Hematopoietic multipotent progenitor cell (in vitro differentiated cells): ENCODE measurements at places on chromosomes 2 and 18. TPM values are rescaled to one million over a fixed set of nuclear protein-coding genes. Genes with fewer than 3 reads are reported as not detected.

Gene AOX1
- total RNA-seq, result 4.8 TPM

- DNase-seq, result no peak
Observed at GRCh38 chr2:199467066-199467822, 9.5 kb upstream of the SATB2 start.

- DNase-seq, result peak; percentile 24
Observed at GRCh38 chr2:40384714-40385113, 67.2 kb downstream of the SLC8A1 start.

DNA sequence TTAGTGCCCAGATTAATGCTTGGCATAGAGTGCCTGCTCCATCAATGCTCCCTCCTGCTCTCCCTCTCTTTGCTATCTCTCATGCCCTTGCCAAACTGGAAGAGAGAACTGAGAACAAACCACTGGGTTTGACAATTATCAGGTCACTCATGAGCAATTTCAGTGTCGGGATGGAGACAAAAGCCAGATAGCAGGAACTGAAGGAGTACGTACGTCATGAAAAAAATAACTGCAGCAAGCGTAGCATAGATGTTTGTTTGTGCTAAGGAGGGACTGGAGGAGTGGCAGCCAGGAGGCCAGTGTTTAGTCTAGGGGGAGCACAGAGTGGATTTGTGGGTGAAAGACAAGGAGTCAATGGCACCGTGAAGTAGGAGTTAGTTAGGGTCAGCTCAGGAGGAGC is 113.3 kb downstream of the POLE4 start:
- DNase-seq, result no peak

Gene GULP1
- under 0.01 TPM for total RNA-seq

- no peak for DNase-seq
Observed at GRCh38 chr2:237896956-237897355, 37.5 kb downstream of the RAMP1 start.

GRCh38 chr2:871926-872680 is 78.5 kb upstream of the SNTG2 start:
- no peak for DNase-seq

DNA sequence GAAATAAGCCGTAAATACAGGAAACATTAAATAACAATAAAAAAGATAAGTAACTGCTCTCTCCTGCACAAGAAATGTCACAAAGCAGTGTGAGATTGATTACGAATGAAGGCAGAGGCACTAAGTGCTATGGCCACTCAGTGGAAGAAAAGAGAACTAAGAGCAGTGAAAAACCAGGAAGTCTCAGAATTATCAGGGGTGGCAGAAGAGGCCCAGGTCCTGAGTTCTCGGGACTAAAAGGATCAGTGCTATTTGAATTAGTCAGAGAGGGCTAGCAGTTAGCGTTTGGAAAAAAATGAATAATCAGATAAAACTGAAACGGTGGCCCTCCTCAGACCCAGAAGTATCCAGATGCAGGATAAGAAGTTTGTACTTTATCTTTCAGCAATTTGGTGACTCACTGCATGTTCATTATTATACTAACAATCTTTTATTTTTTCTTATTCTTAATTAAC is 367.1 kb downstream of the ZEB2 start:
- peak; percentile 64 for DNase-seq

GRCh38 chr2:224209555-224210285 is 170.6 kb upstream of the SERPINE2 start:
- no peak for DNase-seq

DNA sequence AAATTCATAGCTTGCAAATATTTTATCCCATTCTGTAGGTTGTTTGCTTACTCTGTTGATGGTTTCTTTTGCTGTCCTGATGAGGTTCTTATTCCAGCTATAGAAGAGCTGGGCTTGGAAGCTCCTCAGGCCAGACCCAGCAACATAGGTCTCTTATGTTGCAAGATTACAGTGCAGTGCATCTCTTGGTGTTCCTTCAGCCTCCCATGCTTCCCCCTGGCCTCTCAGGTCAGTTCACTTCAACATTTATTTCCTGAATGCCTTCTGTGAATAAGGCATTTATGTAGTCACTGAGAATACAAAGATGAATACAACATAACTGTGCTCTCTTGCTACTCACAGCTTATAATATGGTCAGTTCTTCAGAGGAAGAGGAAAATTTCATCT is 179.0 kb upstream of the SLC39A10 start:
- no peak for DNase-seq

Gene VAMP8
- 96.1 TPM for total RNA-seq

- DNase-seq, result no peak
Observed at GRCh38 chr2:88897715-88898114, 206.2 kb downstream of the RPIA start.

DNA sequence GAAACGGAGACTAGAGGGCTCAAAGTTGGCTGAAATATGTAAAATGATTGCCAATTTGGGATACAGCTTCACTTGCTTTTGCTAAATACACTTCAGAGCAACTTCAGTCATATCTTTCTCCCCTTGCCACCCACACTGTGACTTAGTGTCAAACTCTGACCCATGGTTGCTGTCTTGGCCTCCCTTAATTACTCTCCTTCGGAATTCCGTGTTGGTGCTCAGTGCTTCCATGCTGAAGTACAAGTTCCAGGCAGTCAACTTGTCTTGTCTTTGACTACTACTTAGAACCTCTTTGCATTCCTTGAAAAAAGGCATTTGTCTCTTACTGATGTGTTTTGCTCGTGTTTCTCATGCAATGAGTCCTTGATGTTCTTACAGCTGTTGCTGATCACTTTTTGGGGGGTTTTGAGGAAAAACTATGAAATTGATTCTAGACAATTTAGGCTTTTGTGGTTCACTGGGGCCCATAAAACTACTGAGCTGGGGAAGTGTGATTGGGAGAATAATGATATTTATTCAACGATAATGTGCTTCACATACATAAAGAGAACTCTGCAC is 146.0 kb downstream of the UBE2E3 start:
- no peak for DNase-seq

DNA sequence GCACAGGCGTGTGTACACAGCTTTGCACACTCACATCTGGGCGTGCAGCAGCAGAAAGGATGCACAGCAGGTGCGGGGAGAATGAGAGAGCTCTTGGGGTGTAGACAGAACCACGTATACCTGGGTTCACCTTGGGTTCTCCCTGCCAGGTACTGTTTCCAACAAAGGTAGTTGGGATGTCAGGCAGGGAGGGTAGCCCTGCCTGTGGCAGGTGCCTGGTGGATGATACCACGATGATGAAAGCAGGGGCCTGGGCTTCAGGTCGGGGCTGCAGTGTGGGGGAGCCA is 6.5 kb upstream of the ARID5A start:
- no peak for DNase-seq

DNA sequence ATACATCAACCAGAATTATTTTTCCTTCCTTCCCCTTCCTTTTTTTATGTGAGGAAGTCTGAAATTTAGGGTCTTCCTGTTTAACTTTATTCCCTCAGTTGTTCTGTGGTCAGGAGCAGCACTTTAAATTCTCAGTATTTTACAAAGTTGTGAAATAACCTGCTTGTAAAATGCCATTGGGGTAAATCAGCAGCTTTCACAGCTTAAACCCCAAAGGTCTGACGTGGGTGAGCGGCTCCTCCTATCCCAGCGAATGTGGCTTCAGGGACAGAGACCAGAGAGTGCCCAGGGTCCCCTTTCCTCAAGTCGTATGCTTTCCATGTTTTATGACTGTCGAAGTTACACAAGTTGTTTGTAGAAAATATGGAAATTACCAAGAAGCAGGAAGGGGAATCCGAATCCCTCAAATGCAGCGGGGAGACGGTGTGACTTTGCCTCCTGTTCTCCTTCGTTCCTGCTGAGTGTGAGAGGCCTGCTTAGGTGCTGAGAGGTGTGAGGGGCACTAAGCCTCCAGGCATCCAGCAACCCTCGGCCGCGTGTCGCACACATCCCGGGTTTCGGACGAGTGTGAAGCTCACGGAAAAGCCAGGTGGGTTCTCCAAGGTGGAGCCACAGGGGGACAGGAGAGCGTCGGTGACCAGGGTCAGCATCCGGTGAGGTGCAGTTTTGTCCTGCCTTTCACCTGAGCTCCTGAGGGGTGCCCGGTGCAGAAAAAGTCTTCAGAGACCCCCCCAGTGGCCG is 10.8 kb upstream of the KCNG2 start:
- no peak for DNase-seq

DNA sequence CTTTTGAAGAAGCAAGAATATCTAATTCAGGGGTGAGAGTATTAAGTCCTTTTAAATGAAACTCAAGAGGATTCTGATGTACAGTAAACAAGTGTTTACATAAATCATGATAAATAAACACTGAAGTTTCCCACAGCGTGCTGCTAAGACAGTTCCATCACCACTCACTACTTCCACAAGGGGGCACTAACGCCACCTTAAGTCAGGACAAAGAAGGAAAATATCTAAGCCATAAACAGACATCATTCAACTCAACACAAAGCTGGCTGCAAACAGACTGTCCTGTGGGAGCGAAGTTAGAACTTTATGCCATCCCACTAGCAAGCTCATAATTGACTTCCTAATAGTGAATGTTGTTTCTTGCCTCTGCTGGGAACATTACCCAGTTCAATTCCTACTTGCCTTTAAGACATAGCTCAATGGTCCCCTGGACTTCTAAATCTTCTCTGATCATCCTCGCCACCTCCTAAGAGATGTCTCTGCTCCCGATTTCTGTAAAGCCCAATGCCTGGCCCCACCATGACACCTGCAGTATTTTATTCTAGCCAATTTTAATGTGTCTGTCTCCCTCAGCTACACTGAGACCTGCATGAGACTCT is 36.5 kb downstream of the MRPL44 start:
- peak; percentile 86 for DNase-seq

DNA sequence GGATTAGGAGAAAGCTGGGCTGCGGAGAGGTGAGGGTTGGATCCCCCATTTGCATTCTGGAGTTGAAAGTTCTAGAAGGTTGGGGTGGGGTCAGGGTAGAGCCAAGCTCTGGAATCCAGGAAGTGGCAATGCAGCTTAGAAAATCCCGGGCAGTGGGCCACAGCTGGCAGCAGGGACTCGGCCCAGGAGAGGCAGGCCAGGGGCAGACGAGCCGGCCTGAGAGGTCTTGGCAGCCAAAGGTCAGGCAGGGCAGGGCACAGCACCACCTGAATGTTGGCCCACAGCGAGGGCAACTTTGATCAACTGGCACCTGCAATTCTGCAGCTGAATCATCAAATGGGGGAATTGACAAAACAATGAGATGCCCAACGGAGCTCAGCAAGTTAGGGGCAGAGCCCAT is 139.2 kb downstream of the INHBB start:
- DNase-seq, result no peak

Gene AGXT
- not detected for total RNA-seq

Gene NYAP2
- under 0.01 TPM for total RNA-seq

Gene COL5A2
- total RNA-seq, result 0.54 TPM

DNA sequence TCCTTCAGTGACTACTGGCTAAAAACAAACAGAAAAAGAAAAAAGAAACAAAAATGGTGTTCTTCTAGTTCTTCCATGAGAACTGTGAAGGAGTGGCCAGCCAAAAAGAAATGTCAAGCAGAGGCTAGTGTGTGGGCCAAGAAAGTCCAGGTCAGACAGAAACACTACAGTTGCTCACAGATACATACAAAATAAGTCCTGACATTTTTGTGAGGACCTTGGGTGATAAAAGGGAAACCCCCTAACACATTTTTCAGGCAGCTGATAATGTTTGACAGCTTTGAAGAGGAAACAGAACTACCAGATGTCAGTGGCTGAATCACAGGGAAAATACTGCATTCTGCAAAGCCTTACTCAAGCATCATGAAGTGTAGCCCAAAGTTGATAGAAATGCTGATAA is 28.1 kb downstream of the ARHGAP25 start:
- peak; percentile 83 for DNase-seq

Gene STARD6
- total RNA-seq, result not detected

DNA sequence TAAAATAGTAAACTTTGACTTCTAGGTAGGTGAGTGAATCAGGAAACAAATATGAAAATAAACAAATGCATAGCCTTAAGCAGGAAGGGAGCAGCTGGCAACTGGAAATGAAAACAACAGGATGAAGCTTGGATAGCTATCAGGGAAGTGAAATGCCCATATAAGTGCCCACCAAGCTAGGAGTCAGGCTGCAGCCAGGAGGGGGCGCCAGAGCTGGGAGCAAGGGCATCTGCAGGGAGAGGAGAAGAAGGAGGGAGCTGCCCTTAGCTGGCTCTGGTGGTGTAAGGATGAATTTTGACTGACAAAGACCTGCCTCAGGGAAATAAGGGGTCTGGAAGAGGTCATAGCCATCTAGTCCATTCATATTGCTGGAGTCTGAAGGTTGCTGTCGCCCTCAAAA is 298.3 kb downstream of the TDRD15 start:
- DNase-seq, result no peak

Gene OBSL1
- total RNA-seq, result 114 TPM

DNA sequence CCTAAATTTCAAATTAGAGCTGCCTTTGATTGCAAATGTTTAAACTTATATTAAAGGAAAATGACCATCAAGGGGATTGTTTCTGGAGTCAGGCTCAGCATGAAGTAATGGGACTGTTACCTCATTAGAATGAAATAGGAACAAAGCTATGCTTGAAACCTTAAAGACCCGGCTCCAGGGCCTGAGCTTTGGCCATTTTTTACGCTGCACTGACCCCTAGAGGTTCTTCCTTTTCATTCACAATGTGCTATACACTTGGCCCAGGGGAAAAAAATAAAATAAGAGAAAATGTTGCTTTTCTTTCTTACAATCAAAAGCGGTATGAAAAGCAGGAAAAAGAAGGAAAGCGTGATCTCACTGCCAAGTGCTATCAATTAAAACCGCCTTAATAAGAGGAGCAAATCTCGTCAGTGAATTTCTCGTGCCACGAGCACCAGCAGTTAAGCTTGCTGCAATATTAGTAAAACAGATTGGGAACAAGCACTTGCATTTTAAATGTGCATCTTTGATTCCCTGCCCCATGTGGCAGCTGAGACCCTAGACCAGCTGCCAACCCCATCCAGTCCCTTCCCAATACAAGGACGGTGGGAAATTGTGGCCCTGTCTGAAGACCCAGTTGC is 96.6 kb downstream of the MBD2 start:
- DNase-seq, result peak; percentile 29

- no peak for DNase-seq
Observed at GRCh38 chr18:13605901-13606300, 120.5 kb downstream of the FAM210A start.

DNA sequence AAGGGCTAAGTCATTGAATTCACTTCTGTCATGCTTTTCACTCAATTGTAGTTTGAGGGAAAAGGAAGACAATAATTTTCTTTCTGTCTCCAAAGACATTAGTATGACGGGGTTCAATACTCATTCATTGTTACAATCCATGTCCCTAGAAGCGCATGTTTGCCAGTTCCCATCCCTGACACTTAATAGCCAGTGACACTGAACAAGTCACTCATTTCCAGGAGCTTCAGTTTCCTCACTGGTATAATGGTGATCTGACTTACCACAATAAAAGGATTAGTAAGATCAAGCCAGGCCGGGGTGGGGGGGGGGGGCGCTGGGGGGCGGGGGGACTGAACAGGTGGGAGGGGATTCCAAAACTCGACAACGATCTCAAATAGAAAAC is 144.8 kb upstream of the MAP3K20 start:
- no peak for DNase-seq

GRCh38 chr2:2800697-2801096 is 469.6 kb upstream of the MYT1L start:
- DNase-seq, result no peak

Gene SIX3
- not detected for total RNA-seq

- no peak for DNase-seq
Observed at GRCh38 chr2:156192468-156192867, 140.1 kb downstream of the NR4A2 start.

- DNase-seq, result no peak
Observed at GRCh38 chr2:84942964-84943421, 28.0 kb upstream of the KCMF1 start.
